CD4-positive, alpha-beta T cell treated with Interleukin-17A for 1 hour (primary cell): ENCODE measurements at places on chromosomes 12 and 14.

DNA sequence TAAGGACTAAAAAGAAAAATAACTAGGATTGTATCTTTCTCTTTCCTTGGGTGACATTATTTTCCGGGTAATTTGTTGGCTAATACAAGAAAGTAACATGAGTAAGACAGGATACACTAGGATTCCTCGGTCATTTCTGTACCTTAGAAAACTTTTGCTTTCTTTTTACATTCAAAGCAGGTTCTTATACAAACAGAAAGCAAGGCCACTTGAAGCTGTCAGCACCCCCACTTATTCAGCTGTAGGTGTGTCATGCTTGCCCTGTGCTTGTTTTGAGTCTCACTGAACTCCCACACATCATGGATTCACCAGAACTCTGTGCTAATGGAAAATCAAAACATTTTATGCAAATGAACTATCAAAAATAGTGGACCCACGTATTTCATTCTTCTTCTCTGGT is 266.8 kb upstream of the CLEC14A start:
- no peak for DNase-seq

- DNase-seq = no peak
Measured at GRCh38 chr14:20343862-20344220, 406 bp downstream of the PARP2 start.

DNA sequence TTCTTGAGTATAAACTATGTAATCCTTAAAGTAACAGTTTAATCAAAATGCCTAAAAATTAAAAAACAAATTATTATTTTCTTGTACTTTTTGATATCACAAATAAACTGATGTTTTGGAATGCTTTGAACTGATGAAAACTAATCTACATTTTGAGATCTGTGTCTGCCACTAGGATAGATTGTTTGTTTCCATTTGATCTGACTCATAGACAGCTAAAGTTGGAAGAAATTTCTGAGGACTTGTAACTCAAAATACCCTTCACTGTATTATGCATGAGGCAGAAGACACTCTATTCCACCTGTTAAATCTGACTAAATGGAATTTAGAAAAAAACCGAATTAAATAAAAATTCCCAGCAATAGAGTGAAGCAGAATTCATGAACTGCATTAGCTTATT is 1400.0 kb upstream of the FLRT2 start:
- no peak for DNase-seq

DNA sequence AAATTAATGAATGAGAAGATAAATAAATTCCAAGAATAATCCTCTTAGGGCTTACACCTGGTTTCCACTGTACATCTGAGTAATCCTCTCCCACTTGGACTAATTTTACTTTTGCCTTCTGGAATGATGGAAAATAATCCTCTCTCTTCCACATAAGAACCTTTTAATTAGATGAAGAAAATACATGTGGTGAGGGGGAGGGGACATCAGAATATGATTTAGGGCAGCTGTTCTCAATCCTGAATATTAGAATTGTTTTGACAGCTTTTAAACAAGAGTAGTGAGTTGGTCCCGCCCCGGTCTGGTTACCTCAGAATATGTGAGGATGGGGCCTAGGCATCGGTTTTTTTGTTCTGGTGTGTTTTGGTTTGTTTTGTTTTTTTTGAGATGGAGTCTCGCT is 51.5 kb downstream of the HECTD4 start:
- DNase-seq = no peak

- DNase-seq = no peak
Measured at GRCh38 chr12:13941258-13942249, 39.8 kb downstream of the GRIN2B start.

DNA sequence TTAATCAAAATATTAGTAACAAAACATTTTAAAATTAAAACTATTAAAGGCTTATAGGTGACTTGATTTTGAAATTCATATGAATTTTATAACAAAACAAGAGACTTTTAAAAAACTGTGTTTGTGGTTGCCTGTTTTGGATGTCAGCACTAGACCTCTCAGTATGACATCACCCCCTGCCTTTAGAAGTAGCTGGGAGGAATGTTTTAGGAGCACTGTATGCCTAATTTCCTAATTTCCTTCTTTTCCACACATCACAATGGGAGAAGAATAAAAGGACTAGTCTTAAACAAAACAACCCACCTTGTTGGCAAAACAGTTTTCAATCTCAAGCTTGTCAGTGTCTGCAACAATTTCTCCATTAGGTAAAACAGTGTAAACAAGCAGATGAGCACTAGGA is 48.1 kb upstream of the PZP start:
- no peak for DNase-seq

DNA sequence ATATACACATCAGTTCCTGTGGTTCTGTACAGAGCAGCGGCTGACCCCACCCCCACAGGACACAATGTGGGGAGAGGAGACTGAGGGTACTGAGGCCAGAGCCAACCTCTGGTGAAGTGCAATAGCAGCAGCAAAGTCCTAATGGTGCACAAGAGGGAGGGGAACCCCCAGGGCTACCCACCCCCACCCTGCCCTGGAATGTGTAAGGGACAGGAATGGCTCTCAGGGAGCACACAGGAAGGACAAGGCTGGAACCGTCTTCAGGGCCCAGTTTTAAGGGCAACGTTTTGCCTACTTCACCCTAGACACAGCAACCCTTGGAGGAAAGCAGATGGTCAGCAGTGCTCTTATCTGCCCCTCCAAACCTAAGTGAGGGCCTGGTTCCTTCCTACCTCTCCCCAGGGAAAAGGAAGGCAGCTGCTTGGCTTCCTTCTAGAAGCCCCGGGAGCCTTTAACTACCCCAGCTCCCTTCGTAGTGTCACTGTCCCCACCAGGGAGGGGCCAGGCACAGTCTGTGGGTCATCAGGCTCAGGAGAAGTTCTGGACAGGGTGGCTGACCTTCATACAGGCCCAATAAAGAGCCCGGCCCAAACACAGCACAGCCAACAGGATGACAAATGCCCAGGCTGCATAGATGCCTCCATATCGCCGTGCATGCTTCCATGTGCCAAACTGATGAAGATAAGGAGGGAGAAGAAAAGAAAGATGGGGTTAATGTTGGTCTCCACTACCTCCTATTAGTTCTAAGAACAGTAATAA is 3.0 kb downstream of the PIP4P1 start:
- DNase-seq = no peak

- DNase-seq = no peak
Measured at GRCh38 chr12:116291218-116291617, 13.7 kb upstream of the MED13L start.

DNA sequence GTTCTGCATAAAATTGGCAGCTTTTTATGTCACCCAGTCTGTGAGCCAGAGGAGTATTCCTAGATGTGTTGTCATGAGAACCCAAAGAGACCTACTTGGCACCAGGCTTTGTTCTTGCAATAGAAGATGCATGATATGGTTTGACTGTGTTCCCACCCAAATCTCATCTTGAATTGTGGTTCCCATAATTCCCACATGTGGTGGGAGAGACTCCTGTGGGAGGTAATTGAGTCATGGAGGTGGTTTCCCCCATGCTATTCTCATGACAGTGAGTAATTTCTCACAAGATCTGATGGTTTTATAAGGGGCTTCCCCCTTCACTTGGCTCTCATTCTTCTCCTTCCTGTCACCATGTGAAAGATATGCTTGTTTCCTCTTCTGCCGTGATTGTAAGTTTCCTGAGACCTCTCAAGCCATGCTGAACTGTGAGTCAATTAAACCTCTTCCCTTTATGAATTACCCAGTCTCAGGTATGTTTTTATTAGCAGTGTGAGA is 572.0 kb upstream of the ATP2B1 start:
- DNase-seq = no peak

GRCh38 chr14:92417759-92418158 is 94.8 kb downstream of the SLC24A4 start:
- DNase-seq = peak; percentile 10

- DNase-seq = no peak
Measured at GRCh38 chr12:107241411-107241810, 148.1 kb upstream of the CRY1 start.

GRCh38 chr12:75744607-75745256 is 233.3 kb upstream of the KRR1 start:
- DNase-seq = no peak

DNA sequence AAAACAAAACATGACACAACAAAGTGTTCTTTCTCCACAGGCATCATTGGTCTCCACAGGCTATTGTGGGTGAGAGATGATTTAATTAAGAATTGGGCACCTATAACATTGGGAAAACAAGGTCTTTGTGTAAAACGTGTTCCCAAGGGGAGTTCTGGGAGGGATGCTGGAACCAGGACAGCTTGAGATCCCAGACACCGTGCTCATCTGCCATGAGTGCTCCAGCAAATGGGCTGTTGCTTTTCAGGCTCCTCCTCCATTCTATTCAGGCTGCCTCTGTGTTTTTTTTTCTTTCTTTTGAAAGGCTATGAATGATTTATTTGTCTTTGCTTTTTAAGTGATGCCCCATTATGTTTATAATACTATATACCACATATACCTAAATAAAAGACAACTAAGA is 122.4 kb downstream of the DACT1 start:
- DNase-seq = no peak

GRCh38 chr14:80867091-80867490 is 74.4 kb downstream of the CEP128 start:
- no peak for DNase-seq

- DNase-seq = no peak
Measured at GRCh38 chr14:68675233-68675577, 117.7 kb downstream of the ZFP36L1 start.

DNA sequence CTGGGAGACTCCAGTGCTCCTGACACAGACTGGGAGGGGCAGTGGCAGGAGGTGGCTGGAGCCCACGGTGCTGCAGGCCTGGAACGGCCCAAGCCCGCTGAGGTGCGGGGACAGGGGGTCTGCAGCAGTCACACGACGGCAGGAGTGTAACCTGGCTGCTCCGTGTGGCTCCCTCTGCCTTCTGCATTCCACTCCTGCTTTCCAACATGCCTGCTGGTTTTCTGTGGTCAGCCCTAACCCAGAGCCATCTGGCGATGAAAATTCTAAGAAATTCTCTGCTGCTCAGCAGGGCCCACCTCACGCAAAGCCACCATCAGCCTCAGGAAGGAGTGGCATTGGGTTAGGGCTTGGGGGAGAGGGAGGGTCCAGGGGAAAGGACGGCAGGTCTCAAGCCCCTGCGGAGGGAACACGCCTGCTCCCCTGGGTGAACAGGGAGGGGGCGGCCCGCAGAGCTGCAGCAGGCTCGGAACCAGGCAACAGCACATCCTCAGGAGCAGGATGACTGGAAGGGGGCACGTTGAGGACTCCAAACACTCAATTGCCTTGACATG is 5.0 kb upstream of the FBRSL1 start:
- no peak for DNase-seq

GRCh38 chr12:26251600-26251999 is 56.2 kb downstream of the SSPN start:
- DNase-seq = no peak

DNA sequence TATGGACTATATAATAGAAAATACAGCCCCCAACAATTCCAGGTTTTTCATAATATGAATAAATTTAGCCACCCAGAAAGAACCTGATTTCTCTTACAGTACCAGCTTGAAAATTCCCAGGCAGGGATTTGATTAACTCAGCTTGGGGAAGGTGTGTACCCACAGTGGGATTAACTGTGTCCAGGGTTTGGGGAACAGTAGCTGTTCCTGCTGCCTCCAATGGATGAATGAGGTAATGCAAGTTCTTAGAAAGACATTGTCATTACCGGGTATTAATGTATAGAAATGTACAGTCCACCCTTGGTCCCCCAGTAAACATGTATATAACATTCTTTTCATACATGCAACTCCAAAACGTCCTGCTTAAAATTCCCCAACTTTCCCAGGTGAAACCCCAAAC is 115.6 kb downstream of the LRIG3 start:
- no peak for DNase-seq

DNA sequence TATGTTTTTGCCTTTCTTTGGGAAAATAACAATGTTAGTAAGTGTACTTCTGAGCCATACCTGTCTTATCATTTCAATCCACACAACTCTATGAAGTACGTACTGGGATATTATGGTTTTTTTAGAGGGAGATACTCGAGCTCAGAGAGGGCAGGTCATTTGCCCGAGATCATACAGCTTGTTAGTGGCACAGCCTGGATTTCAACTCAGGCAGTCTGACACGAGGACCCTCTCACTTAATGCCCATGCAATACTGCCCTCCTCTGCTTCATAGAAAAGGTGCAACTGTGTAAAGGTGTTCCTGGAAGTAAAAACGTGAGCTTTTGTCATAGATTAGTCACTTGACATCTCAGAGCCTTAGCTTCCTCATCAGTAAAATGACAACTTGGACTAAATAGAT is 128.0 kb downstream of the NDUFA12 start:
- no peak for DNase-seq

- DNase-seq = peak; percentile 70
Measured at GRCh38 chr12:91870872-91871707, 274.6 kb downstream of the BTG1 start.

DNA sequence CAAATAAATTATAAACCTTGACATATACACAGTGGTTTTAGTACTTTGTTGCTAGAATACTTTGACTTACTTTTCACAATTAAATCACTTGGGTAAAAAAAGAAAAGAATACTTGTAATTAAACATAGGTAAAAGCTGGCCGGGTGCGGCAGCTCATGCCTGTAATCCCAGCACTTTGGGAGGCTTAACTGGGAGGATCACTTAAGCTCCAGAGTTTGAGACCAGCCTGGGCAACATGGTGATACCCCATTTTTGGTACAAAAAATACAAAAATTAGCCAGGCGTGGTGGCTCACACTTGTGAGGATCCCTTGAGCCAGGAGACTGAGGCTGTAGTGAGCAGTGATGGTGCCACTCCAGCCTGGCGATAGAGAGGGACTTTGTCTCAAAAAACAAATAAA is 7.8 kb downstream of the STX2 start:
- DNase-seq = no peak
